ENCODE measurements at places on chromosomes 5 and 9.
A peak's percentile ranks its signal among the peaks of the same experiment; 100 is the strongest.

- peak; percentile 30 for DNase-seq
Observed at GRCh38 chr9:21812946-21813568, 10.6 kb downstream of the MTAP start.

GRCh38 chr5:126383776-126384175 is 39.4 kb upstream of the GRAMD2B start:
- no peak for DNase-seq

DNA sequence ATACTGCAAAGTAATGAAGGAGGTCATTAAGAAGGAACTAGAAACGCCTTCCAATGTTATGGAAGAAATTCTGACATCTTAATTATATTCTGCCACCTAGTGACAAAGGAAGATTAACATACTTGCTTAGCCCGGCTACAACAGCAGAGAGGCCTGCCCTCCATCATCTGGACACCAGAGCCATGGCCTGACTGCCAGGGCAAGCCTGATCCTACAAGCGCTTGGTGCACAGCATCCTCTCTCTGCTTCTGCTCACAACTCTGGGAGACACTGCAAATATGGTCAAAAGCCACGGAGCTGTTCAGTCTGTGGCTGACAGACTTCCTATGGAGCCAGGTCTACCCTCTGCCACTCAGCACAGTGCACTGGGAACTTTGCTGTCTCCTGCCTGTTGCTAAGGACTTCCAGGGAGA is 87.3 kb upstream of the SLC44A1 start:
- peak; percentile 62 for DNase-seq

DNA sequence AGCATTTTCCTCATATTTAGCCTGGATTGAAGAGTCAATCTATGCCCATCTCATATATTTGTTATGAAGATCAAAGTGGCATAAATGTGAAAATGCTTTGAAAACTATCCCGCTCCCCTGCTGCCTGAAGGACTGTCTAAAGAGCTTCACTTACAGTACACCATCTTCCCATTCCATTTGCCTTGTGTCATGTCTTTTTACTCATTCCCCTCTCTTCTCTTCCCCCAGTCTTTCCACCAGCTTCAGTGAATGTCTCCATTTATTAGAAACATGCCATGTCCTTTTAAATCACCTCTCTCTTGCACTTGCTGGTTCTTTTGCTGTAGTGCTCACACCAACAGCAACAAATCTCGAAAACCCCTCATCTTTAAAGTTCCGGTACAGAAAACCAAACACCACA is 192.7 kb upstream of the SGCD start:
- DNase-seq = no peak

- no peak for DNase-seq
Observed at GRCh38 chr9:121283856-121284732, 16.1 kb downstream of the GSN start.

DNA sequence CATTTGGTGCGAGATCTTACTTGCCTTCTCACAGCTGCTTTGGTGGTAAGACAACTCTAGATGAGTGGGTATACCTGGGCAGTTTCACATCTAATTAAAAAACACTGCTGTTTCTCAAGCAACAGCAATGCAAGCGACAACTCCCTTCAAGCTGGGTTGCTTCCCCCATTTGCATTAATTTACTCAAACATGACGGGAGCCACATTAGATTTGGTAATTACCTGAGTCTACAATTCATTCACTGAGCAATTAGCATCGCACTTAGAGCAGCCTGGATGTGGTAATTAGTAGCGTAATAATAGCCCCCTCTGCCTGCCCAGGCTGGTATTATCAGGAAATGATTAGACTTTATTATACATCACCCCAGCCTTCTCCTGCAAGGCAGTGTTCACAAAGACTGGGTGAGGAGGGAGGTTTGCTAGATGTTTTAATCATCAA is 73.4 kb downstream of the FBXO38 start:
- peak; percentile 23 for DNase-seq

DNA sequence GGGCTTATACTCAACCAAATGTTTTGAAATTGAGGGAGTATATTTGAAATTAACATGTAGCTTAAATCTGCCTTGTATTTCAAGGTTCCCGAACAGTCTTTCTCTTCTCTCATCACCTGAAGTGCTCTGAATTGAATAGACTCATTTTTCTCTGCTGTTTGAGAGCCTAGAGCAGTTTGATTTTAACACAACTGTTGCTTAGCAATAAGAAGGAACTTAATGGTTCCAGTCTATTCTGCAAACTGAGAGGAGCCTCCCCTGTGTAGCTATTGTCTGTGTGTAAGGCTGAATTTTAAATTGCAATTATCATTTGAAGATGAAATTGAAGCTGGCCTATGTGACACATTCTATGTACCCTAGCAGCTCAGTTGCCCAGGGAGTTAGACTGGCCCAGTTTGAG is 87.1 kb upstream of the CKMT2 start:
- no peak for DNase-seq

DNA sequence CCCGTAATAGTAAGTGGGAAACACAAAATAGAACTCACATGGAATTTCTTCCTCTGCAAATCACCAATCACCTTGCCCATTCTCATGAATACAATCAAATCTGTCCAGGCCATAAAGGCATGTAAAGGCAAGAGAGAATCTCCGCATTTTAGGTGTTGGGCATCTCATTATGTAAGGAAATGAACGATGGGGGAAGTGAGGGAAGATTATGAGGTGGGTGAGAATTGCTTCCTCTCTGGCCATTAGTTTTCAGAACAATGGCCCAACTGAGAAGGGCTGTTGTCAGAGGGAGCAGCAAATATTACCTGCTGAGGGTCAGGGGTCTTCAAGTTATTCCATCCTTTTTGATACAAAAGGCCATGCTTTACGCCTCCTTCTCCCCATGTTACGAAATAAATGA is 455.1 kb downstream of the ARHGEF28 start:
- no peak for DNase-seq

GRCh38 chr5:139121120-139121519 is 77.0 kb downstream of the SIL1 start:
- no peak for DNase-seq

- DNase-seq = no peak
Observed at GRCh38 chr9:98159301-98159700, 33.1 kb downstream of the CORO2A start.

- no peak for DNase-seq
Observed at GRCh38 chr9:35906923-35907699, 1.1 kb downstream of the HRCT1 start.

GRCh38 chr9:26319859-26320258 is 572.7 kb downstream of the CAAP1 start:
- no peak for DNase-seq

DNA sequence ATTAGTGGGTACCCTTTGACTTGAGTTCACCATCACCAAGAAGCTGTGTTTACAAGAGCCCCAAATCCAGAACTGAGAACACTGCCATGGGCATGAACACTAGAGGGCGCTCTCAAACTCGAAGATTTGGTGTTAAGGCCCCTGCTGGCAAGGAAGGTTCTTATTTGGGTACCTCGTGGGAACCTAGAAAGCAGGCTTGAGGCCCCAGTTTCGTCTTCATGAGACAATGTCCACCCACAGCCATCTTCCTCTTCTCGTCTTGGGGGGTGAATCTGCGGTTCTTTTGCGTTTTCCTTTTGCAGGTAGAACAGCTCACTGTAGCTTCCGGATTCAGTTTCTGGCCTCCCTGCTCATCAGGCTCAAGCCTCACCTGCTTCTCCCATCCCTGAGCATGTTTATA is 184.0 kb downstream of the SEMA5A start:
- DNase-seq = peak; percentile 36

- no peak for DNase-seq
Observed at GRCh38 chr5:51389288-51389576, 6.0 kb downstream of the ISL1 start.

DNA sequence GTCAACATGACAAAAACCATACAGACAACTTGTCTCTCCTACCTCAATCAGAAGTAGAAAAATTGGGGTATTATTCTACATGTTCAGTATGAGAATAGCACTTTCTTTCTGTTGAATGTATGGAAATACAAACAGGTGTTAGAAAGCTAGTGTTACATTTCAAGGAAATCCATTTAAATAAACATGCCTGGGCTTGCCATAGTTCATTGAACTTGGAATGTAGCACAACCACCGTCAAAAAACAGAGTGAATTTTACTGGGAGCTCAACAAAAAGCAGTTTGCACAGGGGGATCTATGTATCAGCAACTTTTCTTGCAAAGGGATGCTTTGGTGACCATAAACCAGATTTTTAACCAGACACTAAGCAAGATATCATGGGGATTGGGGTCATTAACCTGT is 307.9 kb upstream of the SMARCA2 start:
- DNase-seq = peak; percentile 35

DNA sequence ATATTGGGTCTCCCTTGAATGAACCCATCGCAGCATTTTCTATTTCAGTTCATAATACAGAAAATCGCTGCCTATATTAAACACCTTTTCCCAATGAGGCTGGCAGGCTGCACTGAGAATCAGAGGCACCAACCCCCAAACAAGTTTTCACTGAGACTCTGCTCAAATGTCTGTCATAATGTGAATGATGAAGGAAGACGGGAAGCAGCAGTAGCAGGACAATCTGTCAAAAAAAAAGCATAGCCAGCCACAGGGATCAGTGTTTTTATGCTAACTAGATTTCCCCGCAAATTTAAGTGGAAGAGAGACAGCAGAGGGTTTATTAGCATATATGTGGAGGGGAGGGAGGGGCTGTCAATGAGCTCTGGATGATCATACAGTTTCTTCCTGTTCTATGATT is 162.7 kb upstream of the PDE4D start:
- DNase-seq = no peak

- no peak for DNase-seq
Observed at GRCh38 chr5:179730852-179731251, 1.8 kb upstream of the MAML1 start.

DNA sequence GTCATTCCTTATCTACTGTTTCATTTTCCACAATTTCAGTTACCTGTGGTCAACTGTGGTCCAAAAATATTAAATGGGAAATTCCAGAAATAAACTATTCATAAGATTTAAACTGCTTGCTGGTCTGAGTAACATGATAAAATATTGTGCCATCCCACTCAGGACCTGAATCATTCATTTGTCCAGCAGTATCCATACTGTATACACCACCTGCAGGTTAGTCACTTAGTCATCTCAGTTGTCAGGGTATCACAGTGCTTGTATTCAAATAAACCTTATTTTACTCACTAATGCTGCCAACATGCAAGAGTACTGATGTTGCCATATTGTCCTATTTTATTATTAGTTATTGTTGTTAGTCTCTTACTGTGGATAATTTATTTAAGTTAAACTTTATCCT is 139.7 kb downstream of the FBXO4 start:
- no peak for DNase-seq

DNA sequence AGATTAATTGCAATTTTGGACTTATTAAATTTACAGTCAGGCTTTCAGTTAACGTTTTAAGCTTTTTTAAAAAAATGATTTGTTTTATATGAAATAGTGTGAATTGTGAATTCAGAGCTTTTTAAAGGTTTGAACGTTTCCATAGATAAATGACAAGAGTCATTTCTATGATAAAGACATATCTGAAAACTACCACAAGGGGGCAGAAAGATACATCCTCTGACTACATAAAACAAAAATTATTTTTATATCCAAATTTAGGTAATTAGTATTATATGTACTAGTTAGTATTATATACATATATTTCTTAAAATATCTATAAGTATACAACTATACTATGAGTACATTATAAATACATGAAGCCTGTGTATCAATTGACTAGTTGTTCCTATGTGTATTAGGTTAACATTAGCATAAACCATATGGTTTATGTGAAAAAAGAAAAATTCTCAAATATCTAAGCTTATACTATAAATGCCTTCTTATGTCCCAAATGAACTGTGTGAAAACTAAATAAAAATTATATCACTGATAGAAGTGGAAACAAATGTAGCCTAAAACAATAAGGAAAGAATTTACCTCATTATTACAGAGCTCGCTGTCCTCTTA is 155.2 kb downstream of the MEF2C start:
- no peak for DNase-seq

GRCh38 chr9:20511686-20512085 is 110.6 kb downstream of the MLLT3 start:
- no peak for DNase-seq

DNA sequence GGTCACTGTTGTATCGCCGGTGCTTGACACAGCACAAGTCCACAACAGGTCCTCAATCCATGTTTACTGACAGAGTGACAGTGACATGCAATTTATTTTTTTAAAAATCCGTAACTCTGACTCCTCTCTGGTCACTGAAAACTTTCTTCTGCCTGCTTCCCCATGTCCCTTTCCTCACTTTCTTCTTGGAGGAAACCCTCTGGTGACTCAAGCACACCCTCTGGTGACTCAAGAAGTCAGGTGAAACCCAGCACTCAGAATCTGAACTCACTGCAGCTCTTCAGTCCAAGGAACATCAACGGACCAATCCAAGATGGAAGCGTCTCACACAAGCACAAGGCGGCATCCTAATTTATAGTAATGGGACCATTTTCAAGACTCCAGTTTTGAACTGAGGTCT is 245.9 kb downstream of the FSTL4 start:
- no peak for DNase-seq

- DNase-seq = no peak
Observed at GRCh38 chr5:151721812-151722391, 35.2 kb upstream of the SPARC start.

DNA sequence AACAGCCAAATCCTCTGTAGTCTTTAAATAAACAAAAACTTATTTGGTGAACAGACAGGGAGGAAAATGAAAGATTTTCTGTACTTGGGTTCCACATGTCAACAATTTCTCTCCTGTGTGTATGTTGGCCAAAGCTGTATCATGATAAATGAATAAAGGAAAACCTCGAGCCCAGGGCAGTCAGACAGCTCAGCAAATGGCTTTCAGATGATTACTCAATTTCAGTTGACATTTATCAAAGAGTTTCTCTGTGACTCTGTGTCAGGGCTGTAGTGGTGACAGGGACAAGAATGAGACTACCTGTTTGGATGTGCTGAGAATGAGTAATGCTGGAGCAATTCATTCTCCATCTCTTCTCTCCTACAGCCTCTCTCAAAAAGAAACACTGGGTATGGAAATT is 45.7 kb upstream of the PTGS1 start:
- no peak for DNase-seq

GRCh38 chr5:8568858-8569257 is 699.9 kb downstream of the MTRR start:
- no peak for DNase-seq

Measured in renal pelvis (tissue), 12 donors.